ENCODE measurements at places on chromosomes 1 and 21.

DNA sequence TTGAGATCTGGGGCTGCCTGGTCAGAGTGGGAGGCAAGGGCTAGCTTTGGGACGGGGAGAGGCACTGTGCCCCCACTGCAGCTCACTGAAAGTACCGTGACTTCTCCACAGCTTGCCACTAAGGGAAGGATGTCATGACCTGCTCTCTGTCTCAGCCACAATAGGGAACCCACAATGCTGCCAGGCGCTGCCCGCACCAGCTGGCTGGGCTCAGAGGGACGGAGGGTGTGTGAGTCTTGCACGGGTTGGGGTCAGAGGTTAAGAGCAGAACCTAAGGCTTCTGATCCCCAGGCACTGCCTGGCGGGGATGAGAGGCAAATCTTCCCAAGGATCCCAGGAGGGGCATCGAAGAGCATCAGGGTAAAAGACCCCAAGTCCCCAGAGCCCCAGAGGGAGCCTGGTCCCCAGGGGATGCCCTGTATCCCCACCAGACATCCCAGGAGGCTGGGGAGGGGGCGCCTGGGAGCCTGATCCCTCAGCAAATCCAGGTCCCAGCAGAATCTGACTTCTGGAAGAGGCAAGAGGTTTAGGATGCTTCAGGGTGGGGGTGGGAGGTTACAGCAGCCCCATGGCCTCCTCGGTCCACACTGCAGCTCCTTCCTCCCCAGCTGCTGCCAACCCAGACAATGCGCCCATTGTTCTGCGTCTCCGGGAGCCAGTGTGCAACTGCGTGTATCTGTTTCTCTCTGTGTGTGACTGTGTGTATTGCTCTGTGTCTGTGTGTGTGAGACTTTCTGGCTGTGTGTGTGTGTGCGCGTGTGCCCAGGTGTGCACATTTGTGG is 2.0 kb upstream of the MARCKSL1 start:
- DNase-seq, result no peak

GRCh38 chr1:188128761-188129160 is 1300.0 kb downstream of the PLA2G4A start:
- DNase-seq, result no peak

GRCh38 chr1:182376936-182377574 is 14.5 kb downstream of the GLUL start:
- no peak for DNase-seq

GRCh38 chr21:16587681-16588375 is 858.0 kb downstream of the USP25 start:
- no peak for DNase-seq

- DNase-seq, result no peak
Observed at GRCh38 chr1:200660719-200661118, 9.0 kb downstream of the DDX59 start.

DNA sequence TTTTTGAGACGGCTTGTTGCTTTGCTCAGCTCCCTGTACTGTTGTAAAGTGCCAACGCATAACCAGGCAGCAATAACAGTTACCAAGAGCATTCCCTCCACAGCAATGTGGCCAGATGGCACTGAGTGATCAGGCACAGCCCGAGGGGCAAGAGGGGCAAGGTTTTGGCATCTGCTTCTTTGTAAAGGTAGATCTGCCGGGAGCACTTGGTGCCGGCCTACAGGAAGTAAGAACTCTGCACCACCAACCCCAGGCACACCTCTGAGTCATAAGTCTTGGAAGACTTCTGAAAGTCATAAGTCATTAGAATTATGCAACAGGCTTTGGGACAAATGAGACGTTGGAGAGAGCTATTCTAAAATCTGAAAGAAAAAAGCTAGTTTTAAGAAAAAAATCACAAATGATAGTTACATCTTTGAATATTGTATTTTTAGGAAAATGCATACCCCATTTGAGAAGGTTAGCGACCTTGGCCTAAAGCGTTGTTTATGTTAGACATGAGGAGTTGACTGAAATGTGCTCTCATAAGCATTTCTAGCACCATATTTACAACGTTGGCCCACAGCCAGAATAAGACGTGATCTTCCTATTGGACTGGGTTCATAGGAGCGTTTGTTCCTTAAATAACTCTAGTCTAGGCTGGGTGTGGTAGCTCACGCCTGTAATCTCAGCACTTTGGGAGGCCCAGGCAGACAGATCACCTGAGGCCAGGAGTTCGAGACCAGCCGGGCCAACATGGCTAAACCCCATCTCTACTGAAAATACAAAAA is 37.7 kb upstream of the MAP10 start:
- DNase-seq, result no peak

DNA sequence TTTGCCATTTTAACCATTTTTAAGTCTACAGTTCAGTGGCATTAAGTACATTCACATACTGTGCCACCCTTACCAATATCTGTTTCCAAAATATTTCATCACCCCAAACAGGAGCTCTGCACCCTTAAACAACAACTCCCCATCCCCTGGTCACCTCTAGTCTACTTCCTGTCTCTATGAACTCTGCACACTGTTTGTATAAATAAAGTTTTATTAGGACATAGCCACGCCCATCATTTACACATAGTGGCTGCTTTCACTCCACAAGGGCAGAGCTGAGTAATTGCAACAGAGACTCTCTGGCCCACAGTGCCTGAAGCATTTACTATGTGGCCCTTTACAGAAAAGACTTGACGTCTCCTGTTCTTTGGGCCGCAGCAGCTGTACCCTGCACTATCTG is 30.1 kb downstream of the KCNAB2 start:
- no peak for DNase-seq

DNA sequence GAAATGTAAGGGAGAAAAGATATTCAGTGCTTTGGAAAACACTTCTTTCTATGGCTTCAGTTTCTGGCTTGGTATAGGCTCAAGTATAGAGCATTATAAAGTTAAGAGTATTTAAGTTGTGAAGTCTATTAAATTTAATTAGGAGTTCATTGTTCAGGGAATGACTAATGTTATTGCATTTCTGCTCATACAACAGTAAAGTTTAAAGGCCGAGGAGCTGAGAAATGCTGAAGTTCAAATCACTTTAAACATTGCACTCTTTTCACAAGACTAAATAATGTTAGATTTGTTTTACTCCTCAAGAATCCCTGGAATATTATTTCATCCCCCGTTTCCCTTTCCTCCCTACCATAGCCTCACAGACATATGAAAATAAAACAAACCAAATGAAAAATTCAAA is 30.1 kb downstream of the RGS5 start:
- DNase-seq, result no peak

DNA sequence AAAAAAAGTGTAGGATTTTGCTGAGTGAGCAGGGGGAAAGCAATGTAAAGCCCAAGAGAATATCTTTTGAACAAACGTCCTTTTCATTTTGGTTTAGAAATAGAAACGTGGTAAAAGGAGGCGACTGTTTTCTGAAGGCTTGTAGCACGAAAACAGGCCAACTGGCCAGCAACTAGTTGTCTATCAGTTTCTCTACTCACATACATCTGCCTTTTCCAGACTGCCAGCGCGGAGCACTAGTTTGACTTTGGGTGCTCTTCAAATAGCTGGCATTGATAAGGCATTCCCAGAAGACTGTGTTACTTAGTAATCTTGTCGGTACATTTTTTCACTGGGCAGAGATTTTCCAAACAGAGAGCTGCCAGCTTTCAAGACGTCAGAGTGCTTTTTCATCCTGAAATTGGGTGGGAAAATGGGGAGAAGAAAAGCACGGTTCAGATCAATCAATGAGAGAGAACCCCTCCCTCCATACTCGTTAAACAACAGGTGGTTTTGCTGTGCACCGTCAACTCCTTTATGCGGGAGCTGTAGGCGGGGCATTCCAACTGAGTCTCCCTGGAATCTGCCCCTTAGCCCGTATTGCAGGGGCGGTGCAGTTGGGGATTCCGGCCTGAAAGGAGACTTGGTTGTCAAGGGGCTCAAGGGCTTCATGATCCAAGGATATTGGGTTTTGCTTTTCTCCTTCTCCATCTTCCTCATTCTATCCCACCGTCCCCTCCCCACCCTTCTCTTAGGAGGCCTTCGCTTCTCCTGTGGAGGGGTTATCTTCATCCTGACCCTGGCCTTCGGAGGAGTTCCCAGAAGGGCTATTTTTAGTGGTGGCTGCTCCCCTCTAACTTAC is 884 bp upstream of the LRRC8C start:
- DNase-seq, result no peak

DNA sequence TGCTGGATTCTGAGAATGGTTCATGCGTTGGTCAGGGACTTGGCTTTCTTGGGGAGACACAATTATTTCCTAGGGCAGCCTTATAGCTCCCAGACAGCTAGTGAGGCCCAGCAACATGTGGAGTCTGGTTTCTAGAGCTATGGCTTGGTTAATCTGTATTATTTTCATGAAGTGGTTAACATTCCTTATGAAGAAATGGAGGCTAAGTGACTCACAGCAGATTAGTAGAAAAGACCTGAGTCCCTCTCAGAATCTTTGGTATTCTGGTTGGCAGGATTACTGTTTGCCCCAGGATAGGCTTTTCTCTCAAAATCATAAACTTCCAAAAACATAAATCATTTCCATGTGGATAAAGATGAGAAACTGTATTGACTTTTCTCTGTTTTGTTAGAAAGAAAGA is 42.3 kb downstream of the DUSP10 start:
- DNase-seq, result no peak

- DNase-seq, result peak; percentile 14
Observed at GRCh38 chr1:3319874-3320245, 134.6 kb upstream of the ARHGEF16 start.

GRCh38 chr1:41665962-41666917 is 181.8 kb upstream of the EDN2 start:
- no peak for DNase-seq

GRCh38 chr1:63651161-63651701 is 58.0 kb downstream of the PGM1 start:
- peak; percentile 54 for DNase-seq

GRCh38 chr1:76786222-76786621 is 81.1 kb upstream of the ST6GALNAC5 start:
- no peak for DNase-seq

DNA sequence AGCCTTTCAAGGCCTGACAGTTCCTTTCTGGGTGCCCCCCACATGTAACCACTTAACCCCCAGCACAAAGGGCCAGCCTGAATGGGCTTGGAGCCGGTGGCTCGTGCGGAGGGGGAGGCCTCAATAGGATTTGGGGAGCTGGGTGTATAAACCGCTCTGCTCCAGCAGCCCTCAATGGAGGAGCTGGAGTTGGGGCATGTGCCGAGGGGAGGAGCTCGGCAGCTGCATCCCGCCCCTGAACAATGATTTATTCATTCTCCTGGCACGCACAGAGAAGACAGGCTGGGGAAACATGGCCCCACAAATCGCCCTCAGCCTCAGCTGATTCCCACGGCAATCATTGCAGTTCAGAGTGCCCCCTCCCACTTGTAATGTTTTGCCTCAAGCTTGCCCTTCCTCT is 6.9 kb upstream of the C1orf216 start:
- no peak for DNase-seq

DNA sequence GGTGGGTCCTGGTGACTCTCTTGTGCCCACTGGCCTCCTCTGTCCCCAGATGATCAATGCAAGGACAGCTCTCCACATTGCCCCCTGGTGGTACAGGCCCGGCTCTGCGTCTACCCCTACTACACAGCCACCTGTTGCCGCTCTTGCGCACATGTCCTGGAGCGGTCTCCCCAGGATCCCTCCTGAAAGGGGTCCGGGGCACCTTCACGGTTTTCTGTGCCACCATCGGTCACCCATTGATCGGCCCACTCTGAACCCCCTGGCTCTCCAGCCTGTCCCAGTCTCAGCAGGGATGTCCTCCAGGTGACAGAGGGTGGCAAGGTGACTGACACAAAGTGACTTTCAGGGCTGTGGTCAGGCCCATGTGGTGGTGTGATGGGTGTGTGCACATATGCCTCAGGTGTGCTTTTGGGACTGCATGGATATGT is 10.8 kb downstream of the ADAMTSL4 start:
- DNase-seq, result peak; percentile 81

Measured in CD4-positive, alpha-beta T cell treated with Interleukin-2 at 100 ng/mL for 4 hours (primary cell).